ENCODE measurements at places on chromosomes 16 and 17. TPM values are rescaled to one million over a fixed set of nuclear protein-coding genes. Genes with fewer than 3 reads are reported as not detected.
A peak's percentile ranks its signal among the peaks of the same experiment; 100 is the strongest.

The PHF23 gene
- 31.7 TPM for total RNA-seq

The NOL3 gene
- total RNA-seq: 97.0 TPM

The FHOD1 gene
- 49.5 TPM for total RNA-seq

DNA sequence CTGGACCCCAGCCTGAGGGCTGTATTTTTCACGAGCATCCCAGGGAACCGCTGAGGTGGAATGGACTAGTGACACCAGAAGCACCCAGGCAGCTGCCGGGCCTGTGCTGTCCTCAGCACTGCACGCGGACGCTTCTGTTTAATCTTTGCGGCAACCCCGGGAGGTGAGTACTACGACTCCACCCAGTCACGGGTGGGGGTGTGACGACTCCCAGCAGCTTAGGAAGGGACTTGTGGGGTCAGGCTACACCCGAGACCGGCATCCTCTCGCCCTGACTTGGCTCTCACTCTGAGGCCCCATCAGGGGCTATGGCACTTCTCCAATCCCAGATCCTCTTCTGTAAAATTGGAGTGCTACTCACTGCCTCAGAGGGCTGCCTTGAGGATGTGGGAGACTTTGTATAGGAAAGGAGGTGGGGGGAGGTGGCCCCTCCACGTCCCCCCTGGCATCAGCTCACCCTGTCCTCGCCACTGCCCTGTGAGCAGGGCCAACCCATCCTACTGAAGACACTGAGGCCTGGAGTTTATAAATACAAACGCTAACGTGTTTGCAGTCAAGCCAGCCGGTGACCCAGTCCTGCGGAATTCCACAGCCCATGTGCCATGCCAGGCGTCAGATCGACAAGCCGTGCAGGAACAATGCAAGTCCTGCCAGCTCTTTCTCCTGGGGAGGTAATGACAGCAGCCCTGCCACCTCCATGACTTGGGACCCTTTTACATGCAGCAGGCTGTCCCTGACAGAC is 44.4 kb downstream of the PPL start:
- DNase-seq: no peak

GRCh38 chr16:47036201-47036600 is 62.7 kb upstream of the DNAJA2 start:
- DNase-seq: no peak

- no peak for DNase-seq
Measured at GRCh38 chr17:77793146-77793970, 165.1 kb upstream of the TNRC6C start.

- no peak for DNase-seq
Measured at GRCh38 chr16:81595629-81596292, 151.2 kb downstream of the CMIP start.

DNA sequence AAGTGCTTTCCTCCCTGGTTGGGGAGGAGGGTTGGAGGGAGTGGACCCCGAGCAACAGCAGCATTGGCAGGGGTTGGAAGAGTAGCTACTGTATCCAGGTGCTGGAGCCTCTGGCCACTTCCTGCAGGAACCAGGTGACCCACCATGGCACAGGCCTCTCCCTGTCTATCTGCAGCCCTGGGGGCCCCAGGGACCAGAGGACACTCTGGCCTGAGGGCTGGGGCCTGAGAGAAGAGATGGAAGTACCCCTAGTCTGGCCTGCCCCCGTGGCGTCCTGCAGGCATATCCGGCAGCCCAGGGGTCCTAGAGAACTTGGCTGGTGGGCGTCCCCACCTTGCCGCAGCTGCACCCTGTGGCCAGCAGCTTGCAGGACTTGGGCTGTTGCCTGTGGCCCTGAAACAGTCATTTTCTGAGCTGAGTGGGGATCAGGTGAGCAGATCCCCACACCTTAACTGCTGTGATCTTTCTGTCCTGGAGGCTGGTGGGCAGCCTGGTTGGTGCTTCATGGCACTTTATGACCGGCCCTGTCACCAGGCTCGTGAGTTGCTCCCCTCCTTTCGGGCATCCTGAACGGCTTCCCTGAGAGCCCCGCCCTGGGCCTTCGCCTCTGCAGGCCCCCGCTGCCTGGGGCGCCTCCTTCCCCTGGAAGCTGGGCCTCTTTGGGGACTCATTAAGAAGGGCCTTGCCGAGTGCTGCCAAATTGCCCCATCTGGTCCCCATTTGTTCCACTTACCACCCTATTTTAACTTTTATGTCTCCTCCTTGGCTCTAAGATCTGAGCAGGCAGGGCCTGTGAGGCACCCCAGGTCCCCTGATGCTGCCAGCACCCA is 298.6 kb downstream of the SEC14L1 start:
- no peak for DNase-seq

GRCh38 chr16:17101646-17102045 is 369.1 kb downstream of the XYLT1 start:
- DNase-seq: peak; percentile 20

- no peak for DNase-seq
Measured at GRCh38 chr17:69478916-69479315, 64.4 kb downstream of the MAP2K6 start.
